ENCODE measurements at places on chromosomes 1 and 21. TPM values are rescaled to one million over a fixed set of nuclear protein-coding genes. Genes with fewer than 3 reads are reported as not detected.
A peak's percentile ranks its signal among the peaks of the same experiment; 100 is the strongest.

CLIC6 gene
- 1.3 TPM for total RNA-seq

GRCh38 chr1:23838401-23838866 is 13.2 kb upstream of the HMGCL start:
- no peak for DNase-seq

DNA sequence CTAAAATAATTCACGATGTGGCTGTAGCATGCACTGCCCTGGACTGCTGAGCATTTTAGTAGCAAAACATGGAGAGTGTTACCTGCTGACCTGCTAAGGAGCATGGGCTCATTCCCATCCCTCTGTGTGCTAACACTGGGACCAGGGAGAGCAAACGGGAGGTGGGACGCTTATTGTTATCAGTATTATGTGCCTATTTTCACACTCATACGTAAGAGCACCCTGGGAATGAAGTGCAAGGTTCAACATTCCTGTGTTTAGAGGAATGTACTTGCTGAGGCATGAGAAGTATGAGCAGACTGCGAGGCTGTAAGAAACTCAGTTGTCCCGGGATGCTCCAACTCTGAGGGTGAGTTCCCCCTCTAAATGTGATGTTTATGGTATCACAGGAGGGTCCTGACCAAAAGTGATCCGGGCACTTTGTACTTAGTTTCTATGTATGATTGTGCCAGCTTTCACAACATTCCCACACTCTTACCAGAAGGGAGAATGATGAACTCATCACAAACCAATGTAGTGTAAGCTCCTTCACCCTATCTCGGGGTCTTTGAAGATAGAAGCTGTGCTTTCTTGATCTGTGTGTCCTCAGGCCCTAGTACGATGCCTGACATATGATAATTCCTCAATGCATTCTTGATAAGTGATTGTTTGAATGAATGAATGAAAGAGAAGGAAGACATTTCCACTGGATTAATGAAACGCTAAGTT is 164.8 kb downstream of the KCNJ6 start:
- no peak for DNase-seq

- peak; percentile 94 for DNase-seq
Measured at GRCh38 chr1:25904943-25905679, 1.1 kb downstream of the STMN1 start.

DNA sequence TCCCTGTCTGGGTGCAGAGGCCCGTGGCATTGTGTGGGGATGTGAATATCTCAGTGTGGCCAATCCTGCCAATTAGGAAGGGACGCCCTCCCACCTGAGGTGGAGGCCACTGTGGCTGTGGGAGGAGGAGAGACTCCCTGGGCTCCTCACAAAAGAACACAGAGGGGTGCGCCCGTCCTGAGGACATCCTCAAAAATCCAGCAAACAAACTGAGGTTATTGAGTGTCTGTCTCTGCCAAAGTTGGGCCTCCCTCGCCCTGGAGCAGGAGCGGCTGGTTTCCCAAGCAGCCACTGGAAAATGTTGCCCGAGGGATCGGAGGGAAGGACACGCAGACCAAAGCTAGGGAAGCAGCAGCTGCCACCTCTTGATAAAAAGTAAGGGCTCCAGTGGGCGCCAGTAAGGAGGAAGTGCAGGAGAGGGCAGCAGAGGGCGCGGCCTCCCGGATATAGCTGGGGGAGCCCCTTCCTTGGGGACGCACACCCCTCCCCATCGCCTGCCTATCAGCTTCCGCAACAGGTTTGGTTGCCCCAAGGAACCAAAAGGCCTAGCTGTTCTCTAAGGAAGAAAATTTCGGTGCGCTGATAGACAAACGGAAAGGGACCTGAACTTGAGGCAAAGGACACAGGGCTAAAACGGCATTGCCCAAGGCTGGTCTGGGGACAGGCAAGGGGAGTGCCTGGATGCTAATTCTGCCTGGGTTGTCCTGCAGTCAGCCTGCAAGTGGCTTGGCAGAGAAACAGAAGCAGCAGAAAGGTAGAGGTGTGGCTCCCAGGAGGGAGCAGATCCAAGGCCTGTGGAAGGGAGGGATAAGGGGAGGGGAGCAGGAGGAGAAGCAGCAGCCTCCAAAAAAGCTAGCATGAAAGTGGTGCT is 1.7 kb upstream of the GRIK3 start:
- DNase-seq = no peak

GRCh38 chr1:67514300-67514699 is 84.1 kb upstream of the SERBP1 start:
- no peak for DNase-seq
